Gastrocnemius medialis (tissue), 4 donors: ENCODE measurements at places on chromosomes 16 and 17.
A peak's percentile ranks its signal among the peaks of the same experiment; 100 is the strongest.

DNA sequence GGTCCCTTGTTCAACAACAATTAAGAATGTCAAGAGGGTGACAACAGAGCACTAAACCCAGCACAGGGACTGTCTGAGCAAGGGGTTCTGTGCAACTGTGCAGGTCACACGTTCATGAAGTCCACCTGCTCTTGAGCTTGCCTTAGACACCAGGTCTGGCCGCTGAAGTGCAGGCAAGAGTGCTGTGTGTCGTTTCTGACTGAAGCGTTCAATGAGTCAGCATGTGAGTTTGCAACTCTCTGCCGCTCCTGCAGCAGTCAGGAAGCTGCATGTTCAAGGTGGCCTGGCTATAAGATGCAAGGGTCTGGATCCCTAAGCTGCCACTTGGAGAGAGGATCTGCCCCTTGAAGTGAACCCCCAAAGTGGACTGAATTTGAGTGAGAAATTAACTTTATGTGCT is 332.7 kb upstream of the HSBP1 start:
- H3K36me3 ChIP-seq: no peaks in the 10 kb centered on the region
- no peaks in the 10 kb centered on the region for H3K27me3 ChIP-seq
- peaks cover 17% of the 10 kb centered on the region for H3K4me1 ChIP-seq
- no peak overlapping the region for H3K27ac ChIP-seq
- no peak overlapping the region for H3K4me3 ChIP-seq

DNA sequence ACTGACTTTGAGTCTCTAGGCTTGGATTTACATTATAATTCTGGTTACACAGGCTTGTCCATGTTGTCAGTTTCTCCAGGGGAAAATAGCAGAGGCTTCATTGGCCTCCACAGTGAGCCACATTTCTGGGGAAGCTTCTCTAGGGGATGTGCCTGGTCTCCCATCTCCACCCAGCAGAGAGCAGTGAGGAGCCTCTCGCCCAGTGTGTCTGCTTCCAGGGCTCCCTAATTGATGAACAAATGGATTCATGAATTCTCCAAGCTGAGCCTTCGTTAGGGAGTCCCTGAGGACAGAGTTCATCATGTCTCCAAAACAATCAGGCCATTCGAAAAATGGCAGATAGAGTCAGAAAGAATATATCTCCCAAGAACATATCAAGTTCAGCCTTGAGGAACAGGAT is 162.4 kb upstream of the TOX3 start:
- no peaks in the 10 kb centered on the region for H3K36me3 ChIP-seq
- H3K27me3 ChIP-seq: no peaks in the 10 kb centered on the region
- no peak for DNase-seq
- H3K4me1 ChIP-seq: no peaks in the 10 kb centered on the region
- H3K4me3 ChIP-seq: no peak overlapping the region

DNA sequence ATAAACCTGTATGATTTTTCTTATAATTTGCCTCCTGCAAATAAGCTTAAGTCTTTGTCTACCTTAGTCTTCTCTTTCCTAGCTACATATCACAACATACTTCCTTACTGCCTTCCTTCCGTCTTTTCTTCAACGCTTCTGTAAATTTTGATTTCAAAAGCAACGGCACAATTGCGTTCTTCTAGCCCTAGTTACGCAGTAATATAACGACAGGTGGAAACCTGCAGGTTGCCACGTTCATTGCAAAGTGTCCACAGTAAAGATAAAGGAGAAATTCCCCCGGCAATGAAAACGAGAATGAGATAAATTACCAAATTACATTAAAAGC is 546 bp upstream of the PSMD7 start:
- no peaks in the 10 kb centered on the region for H3K27me3 ChIP-seq
- no peak for DNase-seq
- peaks cover 27% of the 10 kb centered on the region for H3K36me3 ChIP-seq
- peak overlapping the region; percentile 94 for H3K27ac ChIP-seq
- peak overlapping the region; percentile 96 for H3K4me3 ChIP-seq

DNA sequence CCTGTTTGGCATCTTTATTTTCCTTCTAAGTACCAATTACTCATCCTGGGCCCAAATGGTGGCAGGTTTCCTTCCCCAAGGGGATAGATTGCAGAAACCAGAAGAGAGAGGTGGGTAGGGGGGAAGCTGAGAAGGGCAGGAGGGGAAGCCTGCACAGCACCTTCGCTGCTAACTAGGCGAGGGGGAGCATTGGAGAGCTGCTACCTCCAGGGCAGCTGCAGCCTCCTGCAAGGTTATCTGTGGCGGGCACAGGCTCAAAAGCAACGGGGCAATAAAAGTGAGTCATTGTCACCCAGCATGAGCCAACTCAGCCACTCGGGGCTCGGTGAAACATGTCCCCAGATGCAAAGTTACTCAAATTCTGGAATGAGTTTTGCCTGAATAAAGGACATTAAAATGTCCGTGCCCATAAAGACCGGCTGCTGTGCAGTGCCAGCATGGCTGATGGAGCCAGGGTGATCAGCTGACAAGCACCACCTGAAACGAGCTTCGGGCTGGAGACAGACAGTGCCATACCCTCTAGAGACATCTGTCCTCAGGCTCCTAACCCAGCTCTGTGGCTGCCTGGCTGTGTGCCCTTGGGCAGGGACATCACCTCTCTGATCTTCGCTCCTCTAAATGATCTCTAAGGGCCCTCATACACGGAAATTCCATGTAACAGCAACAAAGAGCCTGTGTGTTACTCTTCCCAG is 68.1 kb upstream of the GRIN2A start:
- DNase-seq: no peak
- no peaks in the 10 kb centered on the region for H3K36me3 ChIP-seq
- H3K27me3 ChIP-seq: peaks cover 7% of the 10 kb centered on the region
- H3K4me3 ChIP-seq: no peak overlapping the region
- no peaks in the 10 kb centered on the region for H3K4me1 ChIP-seq
- no peak overlapping the region for H3K27ac ChIP-seq

DNA sequence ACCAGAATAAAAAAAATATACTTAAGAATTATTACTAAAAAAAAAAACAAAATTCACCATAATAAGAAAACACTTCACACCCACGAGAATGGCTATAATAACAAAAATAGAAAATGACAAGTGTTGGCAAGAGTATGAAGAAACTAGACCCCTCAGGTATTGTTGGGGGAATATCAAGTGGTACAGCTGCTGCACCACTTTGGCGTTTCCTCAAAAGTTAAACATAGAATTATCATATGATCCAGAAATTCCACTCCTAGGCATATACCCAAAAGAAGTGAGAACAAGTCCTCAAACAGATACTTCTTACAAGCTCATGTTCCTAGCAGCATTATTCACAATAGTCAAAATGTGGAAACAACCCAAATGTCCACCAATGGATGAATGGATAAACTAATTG is 26.3 kb downstream of the AMFR start:
- no peak overlapping the region for H3K4me3 ChIP-seq
- H3K27me3 ChIP-seq: no peaks in the 10 kb centered on the region
- DNase-seq: no peak
- peak overlapping the region; percentile 90 for H3K27ac ChIP-seq
